Suppressor macrophage treated with lipopolysaccharide for 4 hours (primary cell): ENCODE measurements at places on chromosomes 3 and 15.

GRCh38 chr3:157312376-157312745 is 124.3 kb upstream of the PTX3 start:
- DNase-seq, result no peak

GRCh38 chr15:85415783-85416182 is 35.4 kb downstream of the AKAP13 start:
- DNase-seq, result no peak

GRCh38 chr3:81216192-81216591 is 545.3 kb downstream of the GBE1 start:
- no peak for DNase-seq

DNA sequence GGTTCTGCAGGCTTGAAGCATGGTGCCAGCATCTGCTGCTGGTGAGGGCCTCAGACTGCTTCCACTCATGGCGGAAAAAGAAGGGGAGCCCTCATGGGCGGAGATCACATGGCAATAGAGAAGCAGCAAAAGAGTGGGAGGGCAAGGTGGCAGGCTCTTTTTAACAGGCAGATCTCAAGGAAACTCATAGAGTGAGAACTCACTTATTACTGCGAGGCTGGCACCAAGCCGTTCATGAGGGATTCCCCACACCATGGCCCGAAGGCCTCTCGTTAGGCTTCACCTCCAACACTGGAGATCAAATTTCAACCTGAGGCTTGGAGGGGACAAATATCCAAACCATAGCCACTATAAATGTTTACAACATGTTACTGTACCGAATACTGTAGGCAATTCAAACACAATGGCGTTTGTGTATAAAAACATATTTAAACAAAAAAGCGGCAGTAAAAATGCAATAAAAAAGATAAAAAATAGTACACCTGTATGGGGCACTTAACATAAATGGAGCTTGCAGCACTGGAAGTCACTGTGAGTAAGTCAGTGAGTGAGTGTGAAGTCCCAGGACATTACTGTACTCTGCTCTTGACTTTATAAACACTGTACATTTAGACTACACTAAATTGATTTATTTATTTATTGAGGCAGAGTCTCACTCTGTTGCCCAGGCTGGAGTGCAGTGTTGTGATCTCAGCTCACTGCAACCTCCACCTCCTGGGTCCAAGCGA is 18.8 kb upstream of the MOBP start:
- DNase-seq, result no peak

- DNase-seq, result no peak
Measured at GRCh38 chr15:63971904-63972303, 74.4 kb downstream of the DAPK2 start.

DNA sequence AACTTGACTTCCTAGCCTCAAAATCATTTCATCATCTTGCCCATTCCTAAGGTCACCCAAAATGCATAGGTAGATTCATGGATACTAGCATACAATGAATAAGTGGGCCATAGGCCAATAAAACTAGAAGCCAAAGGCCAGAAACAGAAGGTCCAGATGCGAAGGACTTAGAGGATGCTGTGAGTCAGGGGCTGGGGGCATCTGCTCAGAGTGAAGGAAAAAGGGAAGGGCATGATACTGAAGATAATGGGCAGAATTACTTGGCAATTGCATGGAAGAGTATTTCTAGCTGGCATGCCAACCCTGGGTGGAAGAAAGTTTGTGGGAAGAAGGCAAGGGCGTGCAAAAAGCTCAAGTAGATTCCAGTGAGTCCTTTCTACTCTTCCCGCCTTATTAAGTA is 27.5 kb downstream of the ILDR1 start:
- DNase-seq, result no peak

- no peak for DNase-seq
Measured at GRCh38 chr15:31438601-31439265, 112.1 kb downstream of the KLF13 start.

DNA sequence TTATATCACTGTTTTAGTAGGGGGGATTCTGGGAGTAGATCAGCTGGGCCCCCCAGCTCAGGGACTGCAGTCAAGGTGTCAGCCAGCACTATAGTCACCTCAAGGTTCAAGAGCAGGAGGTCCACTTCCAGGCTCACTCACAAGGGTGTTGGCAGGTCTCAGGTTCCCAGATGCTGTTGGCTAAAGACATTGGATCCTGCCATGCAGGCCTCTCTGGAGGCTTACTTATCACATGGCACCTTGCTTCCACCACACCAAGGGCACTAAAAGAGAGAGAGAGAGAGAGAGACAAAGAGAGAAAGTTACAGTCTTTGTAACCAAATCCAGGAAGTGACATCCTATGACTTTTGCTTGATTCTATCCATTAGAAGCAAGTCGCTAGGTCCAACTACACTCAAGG is 7.5 kb upstream of the PPP1R14D start:
- DNase-seq, result no peak

DNA sequence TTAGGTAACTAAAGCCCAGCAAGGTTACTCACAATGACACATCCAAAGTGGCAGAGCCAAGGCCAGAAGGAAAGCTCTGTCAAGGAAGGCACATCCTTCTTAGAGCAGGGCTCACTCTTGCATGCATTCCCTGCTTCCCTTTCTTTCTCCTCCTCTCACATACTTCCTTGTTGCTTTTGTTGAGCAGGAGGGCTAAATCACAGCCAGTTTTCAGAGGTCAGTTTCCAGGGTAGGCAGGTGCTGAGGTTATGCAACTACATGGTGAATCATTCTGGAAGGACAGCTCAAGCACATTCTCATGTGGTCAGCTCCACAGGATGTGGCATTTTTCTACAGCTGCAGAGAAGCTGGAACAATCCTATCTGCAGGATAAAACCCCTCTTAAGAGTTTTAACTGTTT is 275.6 kb downstream of the ZNF621 start:
- peak; percentile 58 for DNase-seq

- DNase-seq, result no peak
Measured at GRCh38 chr3:138455801-138456716, 21.6 kb downstream of the ESYT3 start.

DNA sequence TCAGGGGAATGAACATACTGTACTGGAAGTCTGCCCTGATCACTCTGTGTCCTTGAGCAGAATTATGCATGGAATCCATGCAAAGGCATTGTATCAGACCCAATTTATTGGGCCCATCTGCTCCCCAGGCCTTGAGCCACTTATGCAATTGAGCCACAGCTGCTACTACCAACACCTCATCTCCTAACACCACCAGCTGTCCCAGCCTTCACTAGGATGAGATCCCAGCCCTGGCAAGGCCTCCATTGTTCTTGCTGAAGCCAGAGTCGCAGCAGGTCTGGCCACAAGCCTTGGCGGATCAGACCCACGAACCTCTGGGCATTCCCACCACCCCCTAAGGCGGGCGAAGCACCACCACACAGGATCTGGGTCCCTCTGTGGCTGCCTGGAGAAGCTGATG is 9.2 kb upstream of the NME9 start:
- DNase-seq, result no peak

DNA sequence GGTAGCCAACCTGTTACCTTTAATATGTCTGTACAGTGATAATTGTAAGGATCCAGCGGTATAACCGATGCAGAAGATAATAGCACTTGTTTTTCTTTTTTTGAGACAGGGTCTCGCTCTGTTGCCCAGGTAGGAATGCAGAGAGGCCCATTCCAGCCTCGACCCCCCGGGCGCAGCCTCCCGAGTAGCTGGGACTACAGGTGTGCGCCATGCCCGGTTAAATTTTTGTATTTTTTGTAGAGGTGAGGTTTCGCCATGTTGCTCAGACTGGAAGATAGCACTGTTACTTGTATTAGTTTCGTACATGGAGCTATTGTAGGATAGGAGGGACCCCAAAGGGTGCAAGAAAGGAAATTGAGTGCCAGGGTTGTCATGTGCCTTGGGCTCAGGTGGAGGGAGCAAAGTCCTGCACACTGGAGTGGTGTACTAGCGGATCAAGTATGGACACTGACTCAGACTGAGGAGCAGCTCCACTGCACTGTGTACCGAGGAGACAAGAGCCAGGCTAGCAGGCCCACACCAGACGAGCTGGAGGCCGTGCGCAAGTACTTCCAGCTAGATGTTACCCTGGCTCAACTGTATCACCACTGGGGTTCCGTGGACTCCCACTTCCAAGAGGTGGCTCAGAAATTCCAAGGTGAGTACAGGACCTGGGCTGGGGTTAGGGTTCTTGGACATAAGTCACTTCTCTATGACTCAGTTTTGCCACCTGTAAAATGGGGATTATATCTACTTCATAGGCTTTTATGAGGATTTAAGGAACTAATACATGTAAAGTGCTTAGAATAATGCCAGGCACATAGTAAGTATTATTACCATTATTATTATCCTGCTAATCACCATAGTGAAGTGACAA is 1.0 kb downstream of the OGG1 start:
- DNase-seq, result no peak
